ENCODE measurements at places on chromosomes 6 and 20.

GRCh38 chr6:150263765-150264404, 104.9 kb upstream of the IYD start:
- DNase-seq = no peak

- DNase-seq = peak; percentile 43
Observed at GRCh38 chr20:60203451-60203850, 245.2 kb downstream of the CDH26 start.

GRCh38 chr6:106549521-106549920, 79.8 kb downstream of the RTN4IP1 start:
- DNase-seq = no peak

DNA sequence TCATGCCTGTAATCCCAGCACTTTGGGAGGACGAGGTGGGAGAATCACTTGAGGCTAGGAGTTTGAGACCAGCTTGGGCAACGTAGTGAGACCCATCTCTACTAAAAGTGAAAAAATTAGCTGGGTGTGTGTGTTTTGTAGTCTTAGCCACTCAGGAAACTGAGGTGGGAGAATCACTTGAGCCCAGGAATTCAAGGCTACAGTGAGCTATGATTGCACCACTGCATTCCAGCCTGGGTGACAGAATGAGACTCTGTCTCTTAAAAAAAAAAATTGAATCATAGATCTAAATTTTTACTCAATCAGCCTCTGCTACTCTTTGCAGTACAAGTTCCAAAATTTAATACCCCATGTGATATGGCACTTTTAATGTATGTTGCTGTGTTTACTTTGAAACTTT, 121.6 kb downstream of the ARMC2 start:
- no peak for DNase-seq

GRCh38 chr6:166346449-166346848, 4.1 kb upstream of the SFT2D1 start:
- no peak for DNase-seq

GRCh38 chr6:163185744-163186143, 228.8 kb upstream of the QKI start:
- DNase-seq = no peak

GRCh38 chr20:57630061-57630460, 9.8 kb upstream of the ZBP1 start:
- no peak for DNase-seq

DNA sequence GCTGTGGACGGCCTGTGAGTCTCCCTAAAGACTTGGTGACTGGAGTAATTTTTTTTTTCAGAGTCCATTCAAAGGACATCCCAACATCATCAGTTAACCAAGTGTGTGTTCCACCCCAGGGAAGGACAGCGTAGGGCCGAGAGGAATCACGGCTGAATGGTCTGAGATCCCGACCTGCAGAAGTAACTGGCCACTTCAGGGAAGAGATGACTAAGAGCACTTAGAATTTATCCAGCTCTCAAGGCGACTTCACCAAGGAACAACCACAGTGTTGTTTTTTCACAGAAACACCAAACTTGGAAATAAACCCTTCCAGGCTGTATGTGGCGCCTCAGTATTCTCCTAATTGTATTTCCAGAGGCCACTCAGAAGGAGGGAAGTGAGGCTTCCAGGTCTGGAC, 231.6 kb downstream of the FNDC1 start:
- DNase-seq = no peak

DNA sequence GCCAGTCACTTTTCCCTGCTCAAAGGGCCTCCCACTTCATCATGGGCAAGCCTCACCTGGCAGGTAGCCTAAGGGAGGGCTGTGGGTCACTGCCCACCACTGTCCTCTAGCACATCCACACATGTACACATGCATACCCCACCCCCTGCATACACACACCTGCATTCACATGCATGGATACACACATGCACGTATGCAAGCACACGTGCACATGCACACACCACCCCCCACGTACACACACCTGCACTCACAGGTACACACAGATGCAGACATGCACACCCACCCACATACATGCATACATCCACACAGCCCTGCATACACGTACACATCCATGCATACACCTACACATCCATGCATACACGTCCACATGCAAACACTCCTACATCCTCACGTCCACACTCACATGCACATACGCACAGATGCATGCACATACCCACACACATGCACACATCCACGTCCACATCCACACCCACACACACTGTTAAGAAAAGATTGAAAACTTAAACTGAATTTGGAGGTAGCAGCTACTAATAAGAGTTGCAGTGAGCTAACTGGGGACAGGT, 14.0 kb upstream of the EXOC2 start:
- DNase-seq = no peak

DNA sequence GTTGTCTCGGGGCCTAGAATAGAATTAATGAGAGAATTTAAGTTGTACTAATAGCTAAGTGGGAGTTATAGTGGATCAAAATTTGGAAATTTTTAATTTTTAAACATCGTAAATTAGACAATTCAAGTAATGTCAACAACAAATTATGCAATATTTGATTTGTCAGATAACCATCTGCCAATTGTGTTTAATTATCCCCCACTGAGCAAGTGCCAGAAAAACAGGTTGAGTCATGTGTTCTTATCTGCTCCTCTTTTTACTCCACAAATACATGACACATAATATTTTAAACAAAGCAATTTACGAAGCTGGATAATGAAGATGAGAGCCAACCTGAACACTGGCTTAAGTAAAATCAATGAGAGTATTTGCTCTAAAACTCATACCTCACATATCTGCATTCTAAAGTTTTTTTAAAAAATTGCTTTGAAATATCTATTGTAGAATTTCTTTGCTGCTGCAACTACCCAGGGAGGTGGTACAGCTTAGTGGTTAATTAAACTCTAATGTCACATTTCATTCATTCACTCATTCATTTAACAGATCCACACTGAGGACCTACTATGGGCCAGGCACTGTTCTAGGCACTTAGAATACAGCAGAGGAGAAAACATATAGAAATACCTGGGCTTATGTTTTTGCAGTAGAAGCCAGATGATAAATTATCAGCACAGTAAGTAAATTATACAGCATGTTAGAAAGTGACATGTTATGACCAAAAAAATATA, 57.1 kb upstream of the MAP7 start:
- no peak for DNase-seq

GRCh38 chr6:76416821-76417605, 344.6 kb upstream of the IMPG1 start:
- DNase-seq = no peak

- no peak for DNase-seq
Observed at GRCh38 chr20:7406671-7407070, 533.6 kb downstream of the HAO1 start.

- DNase-seq = no peak
Observed at GRCh38 chr6:113184291-113184690, 672.9 kb upstream of the MARCKS start.

- DNase-seq = no peak
Observed at GRCh38 chr6:52336919-52337561, 24.9 kb upstream of the PAQR8 start.

- no peak for DNase-seq
Observed at GRCh38 chr20:49740807-49741206, 27.1 kb upstream of the B4GALT5 start.

DNA sequence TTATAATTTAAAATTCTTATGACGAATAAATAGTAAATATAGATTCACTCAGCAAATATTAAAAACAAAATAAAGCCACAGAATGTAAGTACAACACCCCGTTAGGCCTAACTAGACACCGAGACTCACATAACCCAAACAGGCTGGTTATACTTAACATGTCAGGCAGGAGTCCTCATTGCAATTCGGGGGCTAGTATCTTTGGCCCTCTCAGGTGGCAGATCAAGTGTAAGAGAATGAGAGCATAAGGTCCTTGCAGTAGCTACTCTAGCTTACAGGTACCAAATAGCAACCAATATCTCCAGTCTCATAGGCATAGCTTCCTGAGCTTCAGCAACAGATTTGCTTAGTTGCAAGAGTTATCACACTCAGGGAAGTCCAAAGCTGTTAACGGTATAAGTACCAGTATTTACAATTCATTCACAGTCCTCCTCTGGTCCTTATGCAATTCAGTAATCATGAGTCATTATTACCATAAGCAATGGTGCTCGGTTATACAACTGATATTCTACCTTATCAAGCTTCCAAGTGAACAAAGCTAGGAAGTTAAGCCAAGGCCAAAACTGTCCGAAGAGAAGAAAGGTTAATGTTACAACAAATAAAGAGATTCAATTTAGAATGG, 20.1 kb downstream of the REV3L start:
- peak; percentile 63 for DNase-seq
